ENCODE measurements at places on chromosomes 2 and 18.

DNA sequence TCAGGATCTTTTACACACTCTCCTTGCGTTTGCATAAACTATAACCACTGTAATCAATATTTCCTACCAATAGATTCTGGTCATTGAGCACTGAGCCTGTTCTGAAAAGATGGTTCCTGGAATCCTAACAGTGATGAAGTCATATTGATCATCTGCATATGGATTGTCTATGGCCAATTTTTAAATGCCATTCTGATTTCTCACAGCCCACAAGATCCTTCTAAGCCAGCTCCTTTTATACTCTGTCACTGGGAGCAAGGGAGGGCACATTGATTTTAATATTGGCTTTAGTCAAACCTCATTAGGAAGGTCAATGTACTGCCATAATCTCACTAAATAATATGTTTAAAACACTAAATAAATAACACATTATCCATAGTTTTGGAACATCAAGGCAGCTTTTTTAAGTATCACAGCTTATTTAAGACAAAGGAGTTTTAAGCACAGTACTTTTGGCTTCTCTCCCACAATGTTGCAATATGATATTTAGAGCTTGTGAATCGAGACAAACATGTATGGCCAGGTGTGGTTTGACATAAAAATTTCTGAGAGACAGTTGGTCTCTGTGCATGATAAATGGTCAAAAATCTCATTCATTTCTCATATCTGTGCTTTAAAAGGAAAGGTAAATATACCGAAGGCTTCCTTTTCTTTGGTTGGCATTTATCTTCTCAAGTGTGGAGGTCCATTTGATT, 267.3 kb downstream of the MTX2 start:
- no peak for DNase-seq

- DNase-seq, result no peak
Observed at GRCh38 chr18:46097431-46097800, 680 bp downstream of the ATP5F1A start.

DNA sequence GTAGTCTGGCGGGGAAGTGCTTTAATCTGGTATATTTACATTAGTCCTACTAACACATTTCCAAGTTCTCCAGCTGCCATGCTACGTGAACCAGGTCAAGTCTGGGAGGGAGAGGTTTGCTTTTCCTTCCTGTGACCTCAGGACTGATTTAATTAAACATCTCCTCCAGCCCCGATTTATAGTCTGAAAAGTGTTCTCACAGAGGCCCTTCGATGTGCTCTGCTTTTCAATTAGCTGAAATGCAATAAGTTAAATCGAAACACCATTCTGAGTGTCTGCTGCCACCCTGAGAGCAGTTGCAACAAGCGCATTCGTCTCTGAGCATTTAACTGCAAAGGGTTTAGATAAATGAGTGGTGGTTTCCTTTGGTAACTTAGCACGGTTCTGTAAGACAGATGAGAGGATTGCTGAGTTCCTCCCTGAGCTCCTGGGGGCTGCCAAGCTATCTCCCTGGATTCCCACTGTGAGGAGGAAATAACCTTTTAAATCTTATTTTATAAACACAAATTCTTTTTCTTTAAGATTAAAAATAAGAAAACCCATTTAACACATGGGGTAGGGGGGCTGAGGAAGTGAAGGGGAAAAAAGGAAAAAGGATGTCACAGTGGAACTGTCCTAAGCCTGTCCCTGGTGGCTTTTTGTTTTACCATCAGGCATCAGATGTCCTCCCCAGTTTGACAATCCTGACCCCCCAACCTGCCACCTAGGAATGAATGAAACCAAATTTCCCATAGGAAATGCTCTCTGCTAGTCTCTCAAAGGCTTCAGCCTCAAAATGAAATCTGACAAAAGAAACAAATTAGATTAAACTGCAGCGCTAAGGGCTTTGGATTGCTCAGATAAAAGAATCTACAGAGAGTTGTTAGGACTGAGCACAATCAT, 56.5 kb upstream of the CREB1 start:
- DNase-seq, result peak; percentile 41

GRCh38 chr2:68434981-68435380, 32.1 kb downstream of the FBXO48 start:
- DNase-seq, result no peak

GRCh38 chr2:61210332-61210981, 48.5 kb downstream of the C2orf74 start:
- DNase-seq, result no peak

GRCh38 chr2:107772353-107772752, 54.3 kb upstream of the RGPD4 start:
- no peak for DNase-seq

DNA sequence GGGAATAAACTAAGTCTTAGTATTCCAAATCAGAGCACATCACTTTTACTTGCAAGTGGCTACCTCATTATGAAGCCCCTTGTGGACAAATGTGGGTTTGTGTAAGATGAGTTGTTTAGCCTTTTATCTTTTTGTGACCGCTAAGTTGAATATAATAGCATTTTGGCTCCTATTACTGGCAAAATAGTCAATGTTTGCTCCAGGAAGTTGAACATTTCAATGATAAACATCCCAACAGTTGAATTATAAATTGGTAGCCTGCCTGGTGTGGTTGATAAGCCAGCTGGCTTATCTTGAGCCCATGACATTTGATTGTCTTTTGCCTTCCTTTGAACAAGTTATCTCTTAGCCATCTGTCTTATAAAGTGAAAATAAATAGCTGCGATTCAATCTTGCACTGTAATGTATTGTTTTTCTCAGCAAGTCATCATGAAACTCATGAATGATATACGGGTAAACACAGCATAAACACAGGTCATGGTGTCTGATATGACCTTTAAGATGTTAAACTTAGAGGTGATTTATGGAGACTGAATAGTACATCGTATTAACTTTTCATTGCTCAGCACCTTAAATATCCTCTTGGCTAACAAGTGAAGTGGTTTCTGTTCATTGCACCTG, 338.4 kb downstream of the SOCS6 start:
- DNase-seq, result no peak

DNA sequence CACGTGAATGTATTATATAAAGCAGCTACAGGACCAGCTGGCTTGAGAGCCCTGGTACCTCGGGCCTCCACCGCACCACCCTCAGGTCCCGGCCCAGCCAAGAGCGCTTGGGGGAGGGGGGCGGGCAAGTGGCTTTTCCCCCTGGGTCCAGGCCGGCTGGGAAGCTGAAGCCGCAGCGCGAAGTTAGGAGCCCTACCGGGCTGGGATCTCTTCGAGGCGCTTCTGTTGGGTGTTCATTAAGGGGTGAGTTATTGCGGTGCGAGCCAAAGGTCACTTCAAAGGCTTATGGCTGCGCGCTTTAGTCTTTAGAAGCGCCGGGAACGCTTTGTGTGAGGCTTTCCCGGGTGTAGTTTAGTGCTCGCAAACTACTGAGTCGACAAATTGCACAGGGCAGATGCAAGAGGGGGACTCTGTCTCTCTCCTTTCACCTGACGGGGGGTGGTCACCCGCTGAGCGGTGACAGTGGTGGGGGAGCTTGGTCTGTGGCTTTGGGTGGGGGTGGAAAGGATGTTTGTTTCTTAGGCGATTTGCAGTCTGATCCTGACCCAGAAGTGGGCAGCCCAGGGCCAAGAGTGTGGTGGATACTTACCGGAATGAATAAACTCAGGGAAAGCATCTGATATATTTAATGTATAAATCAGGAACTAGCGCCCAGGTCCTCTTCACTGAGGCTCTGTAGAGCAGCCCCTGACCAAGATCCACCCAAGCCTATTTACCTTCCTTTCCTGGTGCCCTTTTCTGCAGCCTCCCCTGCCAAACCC, 6.0 kb downstream of the HOXD3 start:
- DNase-seq, result no peak

- DNase-seq, result no peak
Observed at GRCh38 chr2:226078666-226079065, 679.2 kb downstream of the NYAP2 start.

DNA sequence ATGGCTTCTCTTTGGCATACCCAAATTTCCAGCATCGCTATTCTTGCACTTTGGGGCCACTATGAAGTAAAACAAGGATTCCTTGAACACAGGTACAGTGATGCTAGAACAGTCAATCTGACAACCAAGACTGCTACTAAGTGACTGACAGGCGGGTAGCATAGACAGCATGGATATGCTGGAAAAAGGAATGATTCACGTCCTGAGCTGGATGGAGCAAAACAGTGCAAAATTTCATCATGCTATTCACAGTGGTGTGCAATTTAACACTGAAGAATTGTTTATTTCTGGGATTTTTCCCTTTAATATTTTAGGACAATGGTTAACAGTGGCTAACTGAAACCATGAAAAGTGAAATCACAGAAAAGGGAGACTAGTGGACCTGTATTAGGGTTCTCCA, 1511.2 kb upstream of the ZEB2 start:
- DNase-seq, result no peak

GRCh38 chr2:170024721-170025120, 153.2 kb upstream of the MYO3B start:
- DNase-seq, result no peak

Measured in activated naive CD4-positive, alpha-beta T cell treated with Interleukin-2 at 50 U/mL for 16 hours (primary cell).